NCI-H524 treated with DMSO at 0.1 percent for 48 hours (cell line): ENCODE measurements at places on chromosomes 2 and 18.

DNA sequence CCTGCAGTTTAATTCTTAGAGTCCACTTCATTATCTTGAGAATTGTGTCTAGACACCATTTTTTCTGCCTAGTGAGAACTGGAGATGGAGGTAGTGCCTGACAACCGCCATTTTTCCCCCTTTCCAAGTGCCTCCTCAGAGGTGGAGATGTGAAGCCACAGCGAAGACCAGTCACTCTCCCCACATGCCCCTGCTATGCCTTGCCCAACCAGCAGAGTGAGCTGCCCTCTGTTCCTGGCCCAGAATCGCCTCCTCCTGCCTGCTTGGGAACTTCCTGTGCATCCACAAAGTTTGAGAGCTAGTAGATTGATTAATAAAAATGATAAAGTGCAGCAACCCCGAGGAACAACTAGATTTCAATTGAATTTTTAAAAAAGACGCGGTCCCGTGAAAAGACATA lies 123.3 kb downstream of the CLIP4 start:
- no peak for DNase-seq

DNA sequence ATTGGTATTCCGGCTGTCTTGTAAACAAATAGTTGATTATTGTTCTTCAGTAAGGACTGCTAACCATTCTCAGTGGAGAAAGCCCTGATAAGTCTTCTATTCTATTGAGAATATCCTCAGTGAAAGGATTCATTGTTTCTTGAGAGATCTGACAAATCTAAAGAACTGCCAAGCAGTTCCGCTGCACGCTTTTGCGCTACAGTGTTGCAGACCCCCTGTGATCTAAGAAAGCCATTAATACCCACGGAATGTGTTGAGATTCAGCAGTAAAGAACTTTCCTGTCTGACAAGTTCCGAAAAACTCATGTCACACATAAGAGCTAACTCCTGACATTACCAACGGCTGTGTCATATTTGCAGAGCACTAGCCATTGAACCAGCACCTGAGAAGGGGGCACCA lies 63.8 kb downstream of the ZNF236 start:
- no peak for DNase-seq

DNA sequence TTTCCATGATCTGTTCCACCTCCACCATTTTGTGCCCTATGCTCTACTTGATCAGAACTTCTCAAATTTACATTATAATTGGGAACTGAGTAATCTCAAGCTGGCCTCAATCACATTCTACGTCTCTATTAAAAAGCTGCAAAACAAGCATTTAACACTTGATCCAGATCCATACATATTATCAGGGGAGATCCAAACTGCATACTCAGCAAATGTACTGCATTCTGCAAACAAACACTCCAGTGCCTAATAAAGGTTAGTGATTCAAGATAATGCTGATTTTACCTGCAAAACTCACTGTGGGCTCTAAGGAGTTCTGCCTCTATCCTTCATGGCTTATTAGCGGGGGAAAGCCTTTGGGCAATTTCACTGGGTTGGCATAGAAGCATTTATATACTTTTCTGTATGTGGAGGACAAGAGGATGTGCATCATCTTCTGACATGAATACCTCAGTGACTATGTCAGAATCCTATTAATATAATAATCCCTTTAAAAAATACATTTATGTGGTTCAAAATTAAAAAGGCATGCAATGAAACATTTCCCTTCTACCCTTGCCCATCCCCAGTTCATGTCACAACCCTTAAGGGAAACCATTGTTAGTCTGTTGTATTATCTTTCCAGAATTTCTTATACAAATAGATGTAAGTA lies 40.2 kb downstream of the GALNT14 start:
- no peak for DNase-seq

DNA sequence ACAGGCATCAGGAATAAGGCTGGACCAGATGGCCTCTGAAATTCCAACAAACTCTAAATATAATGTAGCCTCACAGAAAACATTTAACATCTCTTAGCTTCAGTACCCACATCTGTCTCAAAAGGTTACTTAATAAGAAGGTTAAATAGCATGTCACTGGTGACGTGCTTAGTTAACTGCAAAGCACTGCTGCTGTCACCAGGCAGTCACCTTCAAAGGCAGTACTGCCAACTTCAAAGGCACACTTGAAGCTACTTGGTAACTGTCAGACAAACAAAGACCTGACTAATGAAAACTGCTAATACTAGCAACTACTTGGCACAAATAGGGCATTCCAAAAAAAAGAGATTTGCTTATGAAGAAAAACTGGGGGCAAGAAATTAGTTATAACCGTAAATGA lies 36.2 kb downstream of the EPG5 start:
- no peak for DNase-seq

- DNase-seq, result no peak
Measured at GRCh38 chr2:137942037-137942832, 22.0 kb upstream of the HNMT start.

- DNase-seq, result no peak
Measured at GRCh38 chr2:232117413-232117812, 155.9 kb downstream of the DIS3L2 start.

GRCh38 chr18:10850840-10851239 lies 298.5 kb downstream of the PIEZO2 start:
- no peak for DNase-seq

DNA sequence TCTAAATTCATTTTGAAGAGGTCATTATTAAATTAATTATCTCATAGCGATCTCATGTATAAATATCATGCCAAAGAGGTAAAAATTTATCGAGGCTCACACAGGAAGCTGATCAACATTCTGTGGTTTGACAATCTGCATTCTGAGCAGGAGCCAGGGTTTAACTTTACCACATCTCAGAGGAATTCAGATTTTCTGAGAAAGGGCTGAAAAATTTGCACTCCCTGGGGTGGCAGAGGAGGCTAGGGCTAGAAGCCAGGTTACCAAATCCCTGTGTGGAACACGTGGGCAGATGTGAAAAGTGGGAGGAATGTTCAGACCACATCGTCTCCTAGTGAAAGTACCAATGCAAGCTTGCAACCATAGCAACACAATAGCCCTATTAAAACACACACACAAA lies 63.5 kb upstream of the CTLA4 start:
- no peak for DNase-seq

GRCh38 chr2:168961450-168962229 lies 60.5 kb downstream of the G6PC2 start:
- no peak for DNase-seq

DNA sequence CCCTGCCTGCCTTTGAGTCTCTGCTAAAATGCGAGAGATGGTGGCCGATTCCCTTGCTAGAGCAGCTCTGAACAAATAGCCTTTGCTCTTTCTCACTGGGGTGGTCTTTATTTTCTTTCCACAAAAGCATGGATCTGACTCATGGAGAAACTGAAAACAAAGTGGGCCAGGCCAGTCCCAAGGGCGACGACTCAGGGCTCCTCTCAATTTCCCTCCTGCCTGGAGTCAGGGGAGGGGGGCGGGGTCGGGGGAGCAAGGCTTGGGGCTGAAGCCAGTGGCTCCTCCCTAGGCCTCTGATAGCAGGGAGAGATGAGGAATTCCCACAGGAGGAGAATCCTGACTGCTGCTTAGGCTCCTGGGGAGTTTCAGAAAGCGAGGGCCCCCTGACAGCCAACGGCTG lies 17.1 kb upstream of the IL1R2 start:
- DNase-seq, result no peak

DNA sequence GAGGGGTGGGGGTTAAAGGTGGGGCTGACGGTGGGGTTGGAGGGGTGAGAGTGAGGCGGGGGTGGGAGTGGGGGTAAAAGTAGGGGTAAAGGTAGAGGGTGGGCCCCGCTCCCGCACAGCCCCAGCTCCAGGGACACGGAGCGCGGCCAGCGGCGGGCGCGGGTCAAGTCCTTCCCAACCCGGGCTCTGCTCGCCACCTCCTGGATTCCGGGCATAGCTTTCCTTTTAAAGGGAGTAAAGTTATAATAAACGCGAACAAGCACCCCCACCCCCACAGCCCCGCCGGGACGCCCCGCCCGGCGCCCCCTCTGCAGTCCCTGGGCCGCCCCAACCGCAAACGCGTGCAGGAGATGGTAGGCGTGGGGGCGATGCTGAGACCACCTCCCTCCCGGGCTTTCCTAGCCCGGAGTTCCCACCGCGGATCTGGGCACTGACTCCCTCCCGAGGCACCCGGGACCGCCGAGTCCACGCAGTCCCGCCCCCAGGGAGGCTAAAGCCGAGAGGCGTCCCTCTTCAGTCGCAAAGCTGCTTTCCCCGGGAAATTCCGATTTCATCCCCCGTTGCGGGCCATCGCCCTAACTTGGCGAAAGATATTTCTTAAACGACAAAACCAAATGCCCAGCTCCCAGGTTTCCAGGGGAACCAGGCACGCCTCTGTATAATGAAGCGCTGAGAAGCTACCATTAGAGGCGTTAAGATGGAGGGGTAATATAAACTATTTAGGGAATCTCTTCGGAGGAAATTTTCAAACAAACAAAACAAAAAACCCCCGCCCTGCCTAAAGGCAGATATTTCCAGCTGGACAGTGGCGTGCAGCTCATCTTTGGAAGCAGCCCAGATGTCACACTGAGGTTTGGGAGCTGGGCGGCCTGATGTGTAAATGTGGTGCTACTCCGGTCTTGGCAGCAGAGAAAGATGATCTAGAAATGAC lies at the start of gene LIMS2:
Gene LIMS2, minus strand, starts transcription at position 200 of the 931 bp plus-strand sequence. CDS start 506 bp downstream, outside the sequence.
- DNase-seq, result no peak

DNA sequence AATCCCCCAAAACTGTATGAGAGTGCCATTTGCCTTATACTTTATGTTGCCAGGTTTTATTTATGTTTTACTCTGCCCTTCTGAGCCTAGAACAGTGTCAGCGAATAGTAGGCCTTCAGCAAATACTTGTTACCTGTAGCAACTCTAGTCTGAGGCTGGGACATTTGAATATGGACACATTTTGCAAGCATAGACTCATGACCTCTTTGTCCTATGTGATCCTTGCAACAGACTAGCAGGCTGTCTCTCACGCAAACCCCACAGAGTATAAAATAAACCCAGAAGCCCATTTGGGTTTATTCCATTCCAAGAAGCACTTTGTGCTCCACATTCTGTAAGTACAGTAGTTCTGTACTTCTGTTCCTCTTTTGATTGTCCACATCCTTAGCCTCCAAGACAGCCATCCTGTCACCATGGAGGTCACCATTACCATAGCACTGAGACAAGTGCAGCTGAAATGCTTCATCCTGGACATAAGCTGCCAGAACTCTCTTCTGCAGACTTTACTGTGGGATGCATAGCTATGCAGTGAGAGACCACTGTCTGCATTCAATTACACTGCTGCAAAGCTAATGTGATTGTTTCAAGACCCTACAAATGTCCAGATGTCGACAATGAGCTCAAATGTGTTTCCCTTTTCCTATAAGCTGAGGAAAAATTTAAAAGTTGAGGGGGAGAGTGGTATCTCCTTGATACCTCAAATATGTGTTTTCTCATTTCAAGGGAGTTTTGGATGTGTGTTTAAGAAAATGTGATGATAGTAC lies 425.7 kb downstream of the PID1 start:
- no peak for DNase-seq

- no peak for DNase-seq
Measured at GRCh38 chr2:26756337-26756736, 7.7 kb upstream of the SLC35F6 start.

DNA sequence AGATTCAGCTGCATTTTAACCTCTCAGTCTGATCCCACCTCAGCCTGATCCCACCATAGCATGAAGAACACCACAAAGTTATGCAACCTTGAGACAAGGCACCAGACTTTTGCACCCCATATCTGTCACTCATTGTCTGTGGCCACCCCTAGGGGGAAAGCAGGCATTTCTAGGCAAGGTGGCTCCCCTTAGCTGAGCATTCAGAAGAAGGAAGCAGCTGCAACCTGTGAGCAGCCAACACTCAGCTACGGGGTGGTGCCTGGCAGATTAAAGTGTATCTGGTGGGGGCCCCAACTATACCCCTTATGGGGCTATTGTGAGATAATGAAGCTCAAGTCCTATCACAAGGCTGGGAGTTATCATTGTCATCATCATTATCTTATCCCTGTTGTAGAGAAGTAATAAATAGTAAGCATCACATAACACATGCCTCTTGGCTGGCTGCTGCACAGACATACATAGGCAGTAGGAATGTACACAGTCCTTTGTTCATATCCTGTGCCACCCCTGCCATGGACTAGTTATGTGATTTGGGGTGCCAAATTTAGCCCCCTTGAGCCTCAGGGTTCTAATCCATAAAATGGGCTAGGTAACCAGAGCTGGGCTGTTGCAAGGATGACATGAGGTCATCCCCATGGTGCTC lies 20.6 kb upstream of the TMEM163 start:
- no peak for DNase-seq

DNA sequence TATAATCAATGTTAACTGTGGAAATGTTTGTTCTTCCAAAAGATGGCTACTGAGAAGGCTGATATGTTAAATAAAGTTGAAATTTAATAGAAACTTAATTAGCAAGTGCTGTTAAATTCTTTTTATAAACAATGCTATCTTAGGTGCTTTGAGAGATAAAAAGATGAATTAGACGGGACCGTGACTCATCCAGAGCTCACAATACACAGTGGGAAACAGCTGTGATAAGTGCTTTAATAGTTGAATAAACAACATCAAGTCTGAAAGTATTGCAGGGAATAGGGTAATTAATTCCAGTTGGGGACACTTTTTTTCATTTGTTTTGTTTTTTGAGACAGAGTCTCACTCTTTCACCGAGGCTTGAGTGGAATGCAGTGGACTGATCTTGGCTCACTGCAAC lies 85.5 kb upstream of the DTNA start:
- DNase-seq, result no peak

GRCh38 chr2:176575237-176575744 lies 306.0 kb downstream of the MTX2 start:
- no peak for DNase-seq

GRCh38 chr2:240481720-240482119 lies 46.3 kb downstream of the GPC1 start:
- no peak for DNase-seq

- DNase-seq, result no peak
Measured at GRCh38 chr2:10971888-10972260, 60.1 kb downstream of the KCNF1 start.

- DNase-seq, result no peak
Measured at GRCh38 chr18:36419900-36420531, 122.5 kb downstream of the FHOD3 start.

GRCh38 chr2:101083613-101084012 lies 67.6 kb downstream of the TBC1D8 start:
- DNase-seq, result no peak

GRCh38 chr18:62625019-62625418 lies 90.3 kb upstream of the PHLPP1 start:
- no peak for DNase-seq

DNA sequence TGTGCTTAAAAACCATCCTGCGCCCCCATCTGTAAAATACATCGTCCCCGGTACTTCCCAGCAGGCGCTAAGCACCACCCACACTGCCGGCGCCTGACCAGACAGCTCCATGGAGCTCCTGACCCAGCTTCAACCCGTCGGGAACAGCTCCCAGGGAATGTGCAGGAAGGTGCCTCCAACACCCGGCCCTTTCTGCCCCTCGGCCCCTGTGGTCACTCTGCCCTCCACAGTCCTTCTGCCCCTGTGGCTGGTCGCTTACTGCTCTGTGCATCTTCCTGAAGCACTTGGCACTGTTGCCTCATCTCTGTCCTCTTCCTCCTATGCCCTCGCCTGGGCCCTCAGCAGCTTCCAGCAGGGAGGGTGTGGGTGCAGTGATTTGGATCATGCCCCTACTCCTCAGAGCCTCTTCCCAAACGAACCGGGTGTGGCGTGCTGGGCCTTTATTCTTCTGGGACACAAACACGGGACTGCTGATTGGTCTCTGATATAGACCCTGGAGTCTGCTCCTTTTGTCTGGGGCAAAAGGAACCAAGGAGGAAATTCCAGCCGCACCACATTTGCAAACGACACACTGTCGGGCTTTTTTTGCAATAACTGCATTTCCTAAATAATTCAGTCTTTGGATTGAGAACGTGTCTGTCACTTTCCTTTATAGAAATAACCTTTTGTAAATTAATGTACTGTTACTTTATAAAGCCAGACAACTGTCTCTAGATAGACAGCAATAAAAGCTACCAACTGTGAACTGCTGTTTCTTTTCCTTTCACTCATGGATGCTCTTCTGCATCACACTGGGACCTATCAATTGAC lies 65.9 kb downstream of the ADI1 start:
- no peak for DNase-seq
